ENCODE measurements at places on chromosomes 16 and 17. TPM values are rescaled to one million over a fixed set of nuclear protein-coding genes. Genes with fewer than 3 reads are reported as not detected.

ZNF267 gene
- 12.9 TPM for total RNA-seq

TRPV2 gene
- total RNA-seq: 149 TPM

ZNF652 gene
- 15.1 TPM for total RNA-seq

MPV17L gene
- total RNA-seq: 13.5 TPM

GPR179 gene
- under 0.01 TPM for total RNA-seq

GINS2 gene
- 5.4 TPM for total RNA-seq

GSDMA gene
- total RNA-seq: not detected

SLC22A31 gene
- total RNA-seq: not detected
